D721Med (cell line): ENCODE measurements at places on chromosomes 6 and 20.

GRCh38 chr6:152893187-152893586, 89.7 kb downstream of the FBXO5 start:
- no peak for DNase-seq

DNA sequence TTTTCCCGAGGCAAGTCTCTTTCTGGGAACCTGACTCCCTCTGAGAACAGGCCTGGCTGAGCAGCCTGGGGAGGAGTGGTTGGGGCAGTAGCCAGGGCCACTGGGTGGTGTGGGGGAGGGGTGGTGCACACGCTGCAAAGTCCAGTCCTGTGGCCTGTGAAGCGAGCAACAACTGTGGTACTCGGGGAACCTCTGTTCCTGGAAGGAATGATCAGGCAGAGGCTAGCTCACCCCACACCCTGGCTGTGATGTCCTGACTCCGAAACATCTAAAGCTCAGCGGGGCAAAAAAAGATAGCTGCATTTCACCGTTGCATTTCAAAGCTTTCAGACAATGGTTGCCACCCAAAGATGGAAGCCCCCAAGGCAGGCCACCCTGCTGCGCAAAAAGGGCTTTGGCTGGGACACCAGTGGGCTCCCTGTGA, 25.5 kb downstream of the PCK1 start:
- no peak for DNase-seq

- no peak for DNase-seq
These were observed 223.1 kb downstream of the EYA2 start for GRCh38 chr20:47117773-47118172.

GRCh38 chr6:7260291-7261031, 52.5 kb downstream of the SSR1 start:
- DNase-seq, result no peak

DNA sequence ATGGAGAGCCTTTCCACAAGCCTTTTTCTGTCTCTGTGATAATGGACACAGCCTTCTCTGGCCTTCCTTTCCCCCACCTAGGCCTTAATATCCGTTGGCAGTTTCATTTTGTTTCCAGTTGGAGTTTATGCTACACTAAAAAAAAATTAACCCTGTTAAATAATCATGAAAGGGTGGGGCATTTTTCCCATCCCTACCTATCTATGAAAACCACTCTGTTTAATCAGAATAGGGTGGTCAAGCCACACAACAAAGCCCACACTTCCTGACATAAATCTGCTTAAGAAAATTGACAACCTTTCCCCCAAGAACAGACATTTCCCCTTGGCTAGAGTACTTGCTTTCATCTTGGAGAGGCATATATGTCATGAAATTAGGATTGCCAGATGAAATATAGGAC, 14.2 kb downstream of the TXLNB start:
- no peak for DNase-seq

- DNase-seq, result no peak
These were observed 397.1 kb downstream of the ARHGAP18 start for GRCh38 chr6:129312880-129313279.

DNA sequence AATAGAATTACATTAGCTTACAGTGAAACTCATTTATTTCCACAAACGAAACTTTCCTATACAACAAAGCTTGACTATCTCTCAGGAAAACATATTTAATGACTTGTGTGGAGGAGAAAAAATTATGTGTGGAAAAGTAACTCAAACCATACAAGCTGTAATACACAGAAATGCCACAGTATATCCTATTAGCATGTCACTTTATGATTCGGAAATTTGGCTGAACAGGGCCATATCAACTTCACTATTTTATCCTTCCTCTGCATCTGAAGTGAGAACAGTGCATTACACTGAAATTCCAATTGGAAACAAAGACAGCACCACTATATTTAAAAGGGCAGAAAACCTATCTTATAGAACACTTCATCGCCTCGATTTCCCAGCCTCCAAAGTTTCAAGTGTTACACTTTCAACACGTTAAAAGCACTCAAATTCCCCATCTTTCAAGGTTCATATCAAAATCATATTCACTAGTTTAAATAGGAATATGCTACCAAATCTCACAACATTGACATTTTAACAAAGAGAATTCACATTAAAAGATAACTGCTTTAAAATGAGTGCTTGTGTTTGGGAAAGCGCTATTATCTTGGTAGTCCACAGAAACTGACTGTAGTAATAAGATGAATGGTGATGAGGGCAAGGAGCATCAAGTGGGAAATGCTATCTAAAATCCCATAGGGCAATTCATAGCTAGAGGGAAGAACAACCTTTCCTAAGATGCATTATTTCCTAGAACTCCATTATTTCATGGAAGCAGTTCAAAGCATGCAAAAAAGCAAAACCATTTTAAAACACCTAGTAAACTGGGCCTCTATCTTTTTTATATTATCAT, 1.8 kb downstream of the REV3L start:
- no peak for DNase-seq

- DNase-seq, result no peak
These were observed 9.4 kb upstream of the ARFGEF2 start for GRCh38 chr20:48912065-48912464.

GRCh38 chr20:25498280-25498606, 87.1 kb downstream of the NINL start:
- no peak for DNase-seq

GRCh38 chr6:79512014-79512413, 25.2 kb downstream of the LCA5 start:
- no peak for DNase-seq

- DNase-seq, result no peak
These were observed 14.2 kb downstream of the PAX1 start for GRCh38 chr20:21719592-21720214.

GRCh38 chr6:43204271-43205105, 22.5 kb downstream of the CUL9 start:
- DNase-seq, result no peak

- no peak for DNase-seq
These were observed 69.9 kb upstream of the SYNJ2 start for GRCh38 chr6:157911786-157912185.

- DNase-seq, result no peak
These were observed 4.7 kb downstream of the GMPR start for GRCh38 chr6:16243055-16243454.

- no peak for DNase-seq
These were observed 30.6 kb downstream of the KCNG1 start for GRCh38 chr20:50992336-50992732.

DNA sequence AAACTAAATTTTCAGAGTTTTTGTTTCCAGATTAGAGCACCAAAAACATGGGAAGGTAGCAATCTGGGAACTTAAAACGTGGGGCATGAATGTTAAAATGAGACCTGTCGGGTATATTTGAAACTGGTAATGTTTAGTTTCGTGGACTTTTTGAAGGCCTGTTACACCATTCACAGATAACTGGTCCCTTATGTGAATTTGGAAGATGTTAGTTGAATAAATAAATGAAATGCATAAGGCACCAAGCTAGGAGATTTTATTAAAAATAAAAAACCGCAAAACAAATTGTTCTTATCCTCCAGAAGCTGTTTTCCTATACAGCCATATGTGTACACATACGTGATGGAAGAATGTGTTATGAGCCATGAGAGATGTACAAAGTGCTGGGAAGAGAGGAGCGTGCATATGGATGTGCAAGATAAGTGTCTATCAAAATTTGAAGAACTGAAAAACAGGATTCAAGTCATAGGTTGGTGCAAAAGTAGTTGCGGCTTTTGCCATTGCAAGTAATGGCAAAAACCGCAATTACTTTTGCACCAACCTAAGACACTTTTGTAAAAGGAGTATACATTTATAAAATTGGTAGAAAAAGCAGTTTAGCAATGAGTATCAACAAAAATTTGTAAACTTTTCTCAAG, 700 bp upstream of the MCUR1 start:
- DNase-seq, result no peak

DNA sequence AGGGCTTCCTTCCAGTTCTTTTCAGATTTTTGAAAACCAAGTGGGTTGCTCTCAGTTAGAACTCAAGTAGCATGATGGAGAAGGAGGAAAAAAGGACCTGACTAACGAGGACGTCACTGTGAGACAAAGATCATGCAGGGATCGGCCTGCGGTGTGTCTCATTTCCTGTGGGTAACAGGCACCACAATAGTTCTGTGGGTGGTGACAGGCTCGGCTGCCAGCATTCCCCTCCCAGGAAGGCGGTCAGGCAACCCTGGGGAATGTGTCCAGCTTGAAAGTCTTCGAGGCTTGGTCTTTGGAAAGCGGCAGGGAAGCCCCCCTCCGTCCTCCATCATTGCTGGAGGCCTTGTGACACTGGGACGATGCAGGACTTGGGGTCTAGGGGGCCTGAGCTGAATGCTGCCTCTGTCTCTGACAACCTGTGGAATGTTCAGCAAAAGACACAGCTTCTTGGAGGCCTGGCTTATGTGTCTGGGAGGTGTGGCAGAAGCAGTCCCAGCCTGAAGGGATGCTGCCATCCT, 121.0 kb downstream of the BCAS1 start:
- DNase-seq, result no peak

GRCh38 chr6:14149739-14150130, 32.2 kb downstream of the CD83 start:
- no peak for DNase-seq

DNA sequence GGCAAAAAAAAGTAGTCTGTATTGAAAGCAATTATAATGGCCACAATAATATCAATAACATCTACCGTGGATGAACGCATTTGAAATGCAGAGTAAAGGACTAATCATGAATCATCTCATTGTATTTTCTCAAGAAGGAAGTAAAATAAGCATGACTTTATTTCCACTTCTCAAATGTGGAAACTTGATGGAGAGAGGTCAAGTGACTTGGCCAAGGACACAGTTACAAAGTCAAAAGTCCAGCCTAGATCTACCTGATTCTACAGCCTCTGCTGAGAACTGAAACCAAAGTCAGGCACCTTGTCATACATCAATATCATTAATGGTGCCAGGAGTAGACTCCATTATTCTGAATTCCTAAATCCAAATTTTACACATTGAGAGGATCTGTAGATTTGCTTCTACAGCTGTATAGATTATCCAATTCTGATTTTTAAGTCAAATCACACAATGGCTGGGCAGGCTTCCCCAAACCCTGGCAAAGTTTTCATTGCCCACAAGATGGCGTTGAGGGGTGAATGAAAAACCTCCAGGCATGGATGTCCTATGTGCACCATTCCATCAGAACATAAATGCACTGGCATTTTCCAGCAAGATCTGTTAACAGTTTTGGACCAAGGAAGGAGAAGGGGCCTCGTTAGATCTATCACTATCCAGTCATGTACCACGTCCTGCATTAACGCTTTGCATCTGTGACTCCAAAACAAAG, 423.1 kb downstream of the MAFB start:
- DNase-seq, result no peak

GRCh38 chr6:37850728-37851285, 31.3 kb downstream of the ZFAND3 start:
- DNase-seq, result no peak

- DNase-seq, result no peak
These were observed 4.5 kb upstream of the SYS1 start for GRCh38 chr20:45358282-45359068.

GRCh38 chr6:170307080-170307545, 555 bp downstream of the FAM120B start:
- no peak for DNase-seq

DNA sequence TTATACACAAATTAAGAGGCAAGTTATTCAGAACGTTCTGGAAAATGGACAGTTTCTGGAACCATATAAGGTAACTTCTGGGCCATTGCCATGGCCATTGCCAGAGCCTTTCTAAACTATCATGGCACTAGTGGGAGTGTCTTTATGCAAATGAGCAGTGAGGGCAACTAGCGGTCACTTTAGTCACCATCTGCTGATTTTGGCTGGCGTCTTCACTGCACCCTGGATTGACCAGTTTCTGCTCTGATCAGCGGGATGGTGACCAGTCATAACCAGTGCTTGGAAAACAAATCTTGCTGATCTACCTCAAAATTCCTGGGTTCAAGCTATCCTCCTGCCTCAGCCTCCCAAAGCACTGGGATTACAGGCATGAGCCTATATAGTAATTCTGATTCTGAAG, 7.3 kb upstream of the SNTA1 start:
- DNase-seq, result no peak

DNA sequence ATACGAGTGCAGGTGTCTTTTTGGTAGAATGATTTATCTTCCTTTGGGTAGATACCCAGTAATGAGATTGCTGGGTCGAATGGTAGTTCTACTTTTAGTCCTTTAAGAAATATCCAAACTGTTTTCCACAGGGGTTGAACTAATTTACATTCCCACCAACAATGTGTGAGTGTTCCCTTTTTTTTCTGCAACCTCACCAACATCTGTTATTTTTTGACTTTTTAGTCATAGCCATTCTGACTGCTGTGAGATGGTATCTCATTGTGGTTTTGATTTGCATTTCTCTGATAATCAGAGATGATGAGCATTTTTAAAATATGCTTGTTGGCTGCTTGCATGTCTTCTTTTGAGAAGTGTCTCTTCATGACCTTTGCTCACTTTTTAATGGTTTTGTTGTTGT, 1.9 kb upstream of the ZNF831 start:
- DNase-seq, result no peak

DNA sequence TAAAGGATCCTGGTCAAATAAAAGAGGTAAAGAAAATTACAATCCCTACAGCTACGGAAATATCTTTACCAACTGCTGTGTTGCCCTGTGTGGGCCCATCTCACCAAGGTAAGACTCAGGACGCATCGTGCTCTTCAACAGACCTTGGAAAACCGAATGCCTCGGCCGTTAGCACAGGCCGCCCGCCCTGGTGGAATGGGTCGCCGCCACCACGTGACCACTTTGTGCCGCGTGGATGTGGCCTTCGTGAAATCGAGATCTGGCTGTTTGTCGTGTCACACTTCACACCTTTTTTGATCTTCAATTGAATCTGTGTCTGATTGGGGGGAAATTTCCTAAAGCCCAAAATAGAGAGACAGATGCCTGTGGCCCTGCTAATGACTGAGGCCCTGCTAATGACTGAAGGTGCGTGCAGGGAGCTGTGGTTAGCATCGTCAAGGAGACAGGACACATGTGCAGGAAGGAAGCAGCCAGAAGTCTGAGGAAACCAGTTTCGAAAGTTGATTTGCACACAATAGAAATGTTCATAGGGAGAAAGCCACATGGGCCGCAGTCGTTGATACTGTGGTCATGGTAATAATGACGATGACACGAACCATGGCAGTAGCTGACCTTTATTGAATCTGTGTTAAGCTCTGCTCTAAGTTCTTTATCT, 175.7 kb upstream of the SNX9 start:
- no peak for DNase-seq

DNA sequence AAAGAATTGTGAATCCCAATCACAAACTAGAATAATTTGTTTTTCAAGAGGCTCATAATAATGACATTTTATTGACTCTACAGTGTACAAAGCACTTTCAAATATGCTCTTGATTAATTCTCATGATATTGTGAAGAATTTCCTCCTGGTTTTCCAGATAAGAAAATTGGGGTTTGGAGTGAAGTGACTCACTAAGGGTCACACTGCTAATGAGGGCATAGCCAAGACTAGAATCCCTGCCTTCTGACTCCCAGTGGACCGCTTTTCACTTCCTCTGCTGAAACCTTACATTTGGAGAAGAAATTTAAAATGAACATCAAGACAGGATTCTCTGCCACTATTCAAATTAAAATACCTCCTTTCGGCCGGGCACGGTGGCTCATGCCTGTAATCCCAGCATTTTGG, 38.3 kb upstream of the LTV1 start:
- no peak for DNase-seq
